ENCODE measurements at places on chromosomes 11 and 22. TPM values are rescaled to one million over a fixed set of nuclear protein-coding genes. Genes with fewer than 3 reads are reported as not detected.

DNA sequence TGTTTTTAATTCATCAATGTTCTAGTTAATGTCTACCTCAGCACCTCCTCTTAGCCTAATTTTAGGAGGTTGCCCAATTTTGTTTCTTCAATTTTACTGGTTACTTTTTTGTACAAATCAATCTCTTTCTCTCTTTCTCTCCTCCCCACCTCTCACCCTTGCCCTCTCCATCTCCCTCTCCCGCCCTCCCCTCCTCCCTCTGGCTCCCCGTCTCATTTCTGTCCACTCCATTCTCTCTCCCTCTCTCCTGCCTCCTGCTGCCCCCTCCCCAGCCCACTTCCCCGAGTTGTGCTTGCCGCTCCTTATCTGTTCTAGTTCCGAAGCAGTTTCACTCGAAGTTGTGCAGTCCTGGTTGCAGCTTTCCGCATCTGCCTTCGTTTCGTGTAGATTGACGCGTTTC is 40.9 kb upstream of the NNMT start:
- H3K36me3 ChIP-seq, result no peaks in the 10 kb centered on the region
- DNase-seq, result no peak
- no peak overlapping the region for H3K4me3 ChIP-seq
- H3K4me1 ChIP-seq, result peaks cover 38% of the 10 kb centered on the region
- H3K27me3 ChIP-seq, result peaks cover 6% of the 10 kb centered on the region

CRYBB3 gene
- polyA plus RNA-seq, result 0.15 TPM

DNA sequence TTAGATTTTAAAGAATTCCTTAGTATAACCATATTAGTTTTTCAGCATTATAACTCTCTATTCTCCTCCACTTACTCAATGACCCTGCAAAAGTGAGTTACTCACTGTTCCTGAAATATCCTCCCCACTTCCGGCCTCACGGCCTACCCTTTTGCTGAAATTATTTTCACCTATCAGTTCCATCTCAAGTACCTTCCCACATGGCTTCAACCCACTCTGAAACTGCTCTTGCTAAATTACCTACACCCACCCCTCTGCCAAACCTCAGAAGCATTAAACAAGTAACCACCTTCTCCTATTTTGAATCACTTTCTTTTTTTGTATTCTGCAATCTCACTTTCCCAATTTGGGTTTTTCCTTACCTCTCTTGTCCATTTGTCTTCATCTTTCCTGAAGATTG is 37.7 kb downstream of the OR5P2 start:
- no peak for DNase-seq
- H3K27me3 ChIP-seq, result no peaks in the 10 kb centered on the region
- no peak overlapping the region for H3K4me3 ChIP-seq
- H3K36me3 ChIP-seq, result no peaks in the 10 kb centered on the region

- H3K4me3 ChIP-seq, result no peak overlapping the region
- no peaks in the 10 kb centered on the region for H3K36me3 ChIP-seq
- H3K27me3 ChIP-seq, result peaks cover 6% of the 10 kb centered on the region
- DNase-seq, result no peak
- H3K4me1 ChIP-seq, result peaks cover 6% of the 10 kb centered on the region
- no peak overlapping the region for H3K27ac ChIP-seq
These were observed 79.8 kb downstream of the KCNQ1 start for GRCh38 chr11:2524446-2525165.

DNA sequence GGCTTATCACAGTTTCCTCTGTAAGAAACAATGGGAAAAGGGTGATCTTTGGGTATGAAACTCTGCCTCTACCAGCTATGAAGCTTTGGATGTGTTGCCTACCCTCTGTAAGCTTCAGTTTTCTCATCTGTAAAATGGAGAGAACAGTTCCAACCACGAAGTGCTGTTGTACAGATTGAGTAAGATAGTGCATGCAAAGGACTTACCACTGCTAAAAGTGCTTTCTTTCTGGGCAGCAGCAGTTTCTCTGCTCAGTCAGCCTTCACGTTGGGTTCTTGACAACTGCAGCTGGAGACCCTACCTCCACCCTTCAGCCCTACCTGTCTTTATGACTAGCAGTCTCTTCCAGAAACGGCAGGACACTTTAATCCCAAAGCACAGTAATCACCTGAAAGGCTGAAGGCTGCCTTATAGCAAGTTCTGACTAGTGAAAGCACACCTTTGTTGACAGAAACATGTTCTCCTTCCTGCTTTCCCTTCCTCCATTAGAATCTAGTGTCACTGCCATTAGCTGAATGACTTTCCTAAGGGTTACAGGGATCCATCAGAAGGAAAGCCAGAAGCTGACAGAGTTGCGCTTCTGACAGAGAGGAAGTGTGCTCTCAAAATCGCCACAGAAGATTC is 91.4 kb downstream of the RPL27A start:
- H3K27ac ChIP-seq, result peak overlapping the region; percentile 45
- no peaks in the 10 kb centered on the region for H3K27me3 ChIP-seq
- DNase-seq, result no peak
- H3K4me1 ChIP-seq, result peaks cover 58% of the 10 kb centered on the region
- H3K36me3 ChIP-seq, result peaks cover 7% of the 10 kb centered on the region

GRCh38 chr11:12803086-12803826 is 129.0 kb downstream of the TEAD1 start:
- DNase-seq, result no peak
- no peaks in the 10 kb centered on the region for H3K27me3 ChIP-seq
- H3K27ac ChIP-seq, result peak overlapping the region; percentile 37
- H3K4me1 ChIP-seq, result peaks cover 28% of the 10 kb centered on the region

OR8D1 gene
- polyA plus RNA-seq, result not detected

All from muscle of leg (tissue), 16 donors.